Esophagus squamous epithelium (tissue), 5 donors: ENCODE measurements at places on chromosomes 1 and 21. TPM values are rescaled to one million over a fixed set of nuclear protein-coding genes. Genes with fewer than 3 reads are reported as not detected.

Gene FAM163A
- total RNA-seq: not detected

Gene PADI2
- 1.3 TPM for total RNA-seq

Gene CRB1
- total RNA-seq: 0.19 TPM

Gene ZNF687
- total RNA-seq: 17.8 TPM

Gene KRTAP12-2
- not detected for total RNA-seq

Gene AK5
- total RNA-seq: not detected

Gene CHRNB2
- 0.19 TPM for total RNA-seq

Gene ATP1A2
- total RNA-seq: 2.5 TPM

Gene TMEM200B
- 0.91 TPM for total RNA-seq

Gene ADCY10
- not detected for total RNA-seq

Gene HOOK1
- 32.6 TPM for total RNA-seq

Gene CFH
- total RNA-seq: 9.2 TPM

Gene OPRD1
- total RNA-seq: not detected
